Right atrium auricular region (tissue), 2 donors: ENCODE measurements at places on chromosomes 12 and 14. TPM values are rescaled to one million over a fixed set of nuclear protein-coding genes. Genes with fewer than 3 reads are reported as not detected.

DNA sequence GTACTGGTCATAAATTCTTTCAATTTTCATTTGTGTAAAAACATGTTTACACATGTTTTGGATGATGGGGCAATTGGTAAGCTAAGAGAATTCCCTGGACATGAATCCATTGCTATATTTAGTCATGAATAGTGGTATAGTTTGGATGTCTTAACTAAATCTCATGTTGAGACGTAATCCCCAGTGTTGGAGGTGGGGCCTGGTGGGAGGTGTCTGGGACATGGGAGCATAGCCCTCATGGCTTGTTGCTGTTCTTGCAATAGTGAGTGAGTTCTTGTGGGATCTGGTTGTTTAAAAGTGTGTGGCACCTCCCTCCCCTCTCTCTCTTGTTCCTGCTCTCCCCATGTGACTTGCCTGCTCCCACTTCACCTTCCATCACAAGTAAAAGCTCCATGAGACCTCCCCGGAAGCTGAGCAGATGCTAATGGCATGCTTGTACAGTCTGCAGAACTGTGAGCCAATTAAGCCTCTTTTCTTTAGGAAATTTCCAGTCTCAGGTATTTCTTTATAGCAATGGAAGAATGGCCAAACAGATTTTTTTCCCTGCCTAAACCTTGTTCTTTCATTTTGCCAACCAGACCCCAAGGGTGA lies 33.6 kb downstream of the CTSG start:
- H3K4me3 ChIP-seq: no peak overlapping the region
- H3K4me1 ChIP-seq: no peaks in the 10 kb centered on the region
- no peak overlapping the region for H3K27ac ChIP-seq
- no peak for DNase-seq

DNA sequence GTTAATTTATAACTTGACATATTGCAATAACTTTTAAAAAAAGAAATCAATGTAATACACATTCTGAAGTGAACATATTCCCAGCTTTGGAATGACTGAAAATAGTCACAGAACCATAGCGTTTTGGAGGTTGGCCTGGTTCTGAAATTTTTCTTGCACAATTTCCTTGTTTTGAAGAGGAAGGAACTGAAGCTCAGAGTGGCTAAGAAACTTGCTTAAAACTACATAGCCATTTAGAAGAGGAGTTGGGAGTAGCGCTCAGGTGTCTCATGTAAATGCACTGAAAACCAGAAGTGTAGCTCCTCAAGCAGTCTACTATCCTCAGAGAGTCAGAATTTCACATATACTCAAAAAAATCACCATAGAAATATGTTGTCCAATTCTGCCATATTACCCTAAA lies 41.2 kb downstream of the SLC38A1 start:
- no peak for DNase-seq
- H3K36me3 ChIP-seq: no peaks in the 10 kb centered on the region
- H3K27ac ChIP-seq: no peak overlapping the region
- H3K4me3 ChIP-seq: no peak overlapping the region

DNA sequence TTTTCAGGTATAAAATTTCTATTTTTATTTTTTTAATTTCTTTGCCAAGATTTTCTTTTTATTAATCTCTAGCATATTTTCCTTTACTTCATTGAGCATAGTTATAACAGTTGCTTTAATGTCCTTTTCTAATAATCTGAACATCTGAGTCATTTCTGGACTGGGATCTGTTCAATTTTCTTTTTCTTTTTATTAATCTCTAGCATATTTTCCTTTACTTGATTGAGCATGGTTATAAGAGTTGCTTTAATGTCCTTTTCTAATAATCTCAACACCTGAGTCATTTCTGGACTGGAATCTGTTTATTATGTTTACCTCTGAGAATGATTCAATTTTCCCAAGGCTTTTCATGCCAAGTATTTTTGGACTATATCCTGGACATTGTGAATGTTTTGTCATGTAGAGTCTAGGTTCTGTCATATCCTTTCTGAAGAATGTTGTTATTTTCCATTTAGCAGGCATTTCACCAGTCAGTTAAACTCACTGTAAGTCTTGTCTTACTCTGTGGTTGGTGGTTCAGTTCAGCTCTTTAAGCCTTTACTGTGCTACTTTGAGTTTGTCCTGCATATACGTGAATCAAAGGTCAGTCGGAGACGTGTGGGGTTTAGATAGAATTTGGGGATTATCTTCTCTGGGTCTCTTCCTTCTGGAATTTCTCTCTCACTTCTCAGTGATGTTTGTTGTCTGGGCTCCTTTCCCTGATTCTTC lies 20.3 kb downstream of the TTC6 start:
- H3K27ac ChIP-seq: no peak overlapping the region
- DNase-seq: no peak
- no peaks in the 10 kb centered on the region for H3K27me3 ChIP-seq
- H3K36me3 ChIP-seq: no peaks in the 10 kb centered on the region
- H3K4me1 ChIP-seq: no peaks in the 10 kb centered on the region

DNA sequence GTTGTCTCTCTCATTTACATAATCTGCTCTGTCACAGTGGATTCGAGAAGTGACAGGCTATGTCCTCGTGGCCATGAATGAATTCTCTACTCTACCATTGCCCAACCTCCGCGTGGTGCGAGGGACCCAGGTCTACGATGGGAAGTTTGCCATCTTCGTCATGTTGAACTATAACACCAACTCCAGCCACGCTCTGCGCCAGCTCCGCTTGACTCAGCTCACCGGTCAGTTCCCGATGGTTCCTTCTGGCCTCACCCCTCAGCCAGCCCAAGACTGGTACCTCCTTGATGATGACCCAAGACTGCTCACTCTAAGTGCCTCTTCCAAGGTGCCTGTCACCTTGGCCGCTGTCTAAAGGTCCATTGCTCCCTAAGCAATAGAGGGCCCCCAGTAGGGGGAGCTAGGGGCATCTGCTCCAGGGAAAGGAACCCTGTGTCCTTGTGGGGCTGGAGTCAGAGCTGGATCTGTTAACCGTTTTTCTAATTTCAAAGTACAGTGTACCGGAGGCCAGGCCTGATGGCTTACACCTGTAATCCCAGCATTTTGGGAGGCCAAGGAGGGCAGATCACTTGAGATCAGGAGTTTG lies 5.1 kb downstream of the ERBB3 start:
- H3K27me3 ChIP-seq: no peaks in the 10 kb centered on the region
- H3K4me3 ChIP-seq: no peak overlapping the region
- DNase-seq: no peak
- H3K4me1 ChIP-seq: peaks cover 15% of the 10 kb centered on the region
- H3K27ac ChIP-seq: no peak overlapping the region

- H3K4me1 ChIP-seq: no peaks in the 10 kb centered on the region
- no peak overlapping the region for H3K4me3 ChIP-seq
- H3K27me3 ChIP-seq: no peaks in the 10 kb centered on the region
- no peaks in the 10 kb centered on the region for H3K36me3 ChIP-seq
- peak overlapping the region; percentile 4 for H3K27ac ChIP-seq
These were observed 46.1 kb downstream of the RASSF3 start for GRCh38 chr12:64656429-64656828.

DNA sequence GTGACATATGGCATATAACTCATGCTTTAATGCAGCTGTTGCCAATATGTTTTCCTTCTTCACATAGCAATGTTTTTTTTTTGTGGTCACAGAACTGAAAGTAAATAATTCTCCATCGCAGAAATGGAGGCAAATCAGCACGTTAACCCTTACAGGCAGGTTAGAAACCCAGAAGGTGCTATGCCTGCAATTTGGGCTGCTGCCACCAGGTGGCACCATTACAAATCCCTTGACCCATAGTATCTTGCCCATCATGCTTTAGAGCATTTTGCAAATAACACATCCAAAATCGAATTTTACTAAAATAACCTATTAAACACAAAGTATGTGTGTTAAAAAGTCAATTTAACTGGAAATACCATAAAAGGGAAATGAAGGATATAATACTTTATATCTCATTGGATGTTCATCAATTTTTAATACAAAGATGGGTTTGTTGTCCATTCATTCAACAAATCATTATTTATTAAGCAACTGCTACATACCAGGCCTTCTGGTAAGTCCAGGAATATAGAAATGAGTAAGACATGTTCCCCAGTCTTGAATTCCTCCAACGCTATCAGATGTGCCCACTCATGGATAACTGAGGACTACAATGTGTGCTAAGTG lies 340.1 kb downstream of the GLT1D1 start:
- DNase-seq: no peak
- no peaks in the 10 kb centered on the region for H3K27me3 ChIP-seq
- no peak overlapping the region for H3K27ac ChIP-seq
- no peaks in the 10 kb centered on the region for H3K36me3 ChIP-seq
- no peaks in the 10 kb centered on the region for H3K4me1 ChIP-seq

DNA sequence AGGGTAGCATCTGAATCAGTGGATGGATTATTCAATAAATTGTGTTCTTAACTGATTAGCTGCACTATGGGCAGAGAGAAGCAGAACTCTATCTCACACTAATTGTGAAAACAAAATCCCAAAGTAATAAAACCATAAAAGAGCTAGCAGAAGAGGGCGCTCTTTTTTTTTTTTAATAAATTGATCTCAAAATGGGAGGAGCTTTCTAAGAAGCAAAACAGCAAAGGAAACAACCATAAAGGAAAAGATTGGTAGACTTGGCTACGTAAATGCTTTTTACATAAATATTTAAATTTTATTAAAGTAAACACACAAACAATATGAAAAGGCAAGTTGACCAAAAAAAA lies 1.5 kb upstream of the TM7SF3 start:
- H3K4me1 ChIP-seq: peaks cover 39% of the 10 kb centered on the region
- DNase-seq: no peak
- H3K4me3 ChIP-seq: no peak overlapping the region
- peak overlapping the region; percentile 88 for H3K27ac ChIP-seq

SLC2A3 gene
- total RNA-seq: 17.5 TPM

VPS37B gene
- 41.1 TPM for total RNA-seq

HHIPL1 gene
- total RNA-seq: 1.8 TPM

TMEM260 gene
- 7.0 TPM for total RNA-seq
